Effector CD8-positive, alpha-beta T cell (primary cell): ENCODE measurements at places on chromosomes 1 and 21.

- no peak for DNase-seq
Observed at GRCh38 chr21:46080171-46081021, 17.5 kb upstream of the COL6A2 start.

DNA sequence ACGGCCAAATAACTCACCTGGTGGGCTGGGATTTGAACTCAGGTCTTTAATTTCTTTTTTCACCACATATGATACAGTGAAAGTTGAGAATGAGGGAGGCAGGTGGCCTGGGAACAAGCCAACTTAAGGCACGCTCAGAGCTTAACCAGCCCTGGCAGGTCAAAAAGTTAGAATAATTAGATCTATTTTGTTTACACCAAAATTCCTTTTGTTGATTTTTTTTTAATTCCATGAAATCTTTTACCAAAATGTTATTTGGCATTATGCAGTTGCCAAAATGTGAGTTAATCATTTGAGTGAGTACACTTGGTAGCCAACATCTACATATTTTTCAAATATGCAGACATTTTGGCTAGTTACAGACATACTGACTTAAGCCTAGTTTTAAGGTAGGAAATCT is 36.8 kb downstream of the LHX8 start:
- no peak for DNase-seq

DNA sequence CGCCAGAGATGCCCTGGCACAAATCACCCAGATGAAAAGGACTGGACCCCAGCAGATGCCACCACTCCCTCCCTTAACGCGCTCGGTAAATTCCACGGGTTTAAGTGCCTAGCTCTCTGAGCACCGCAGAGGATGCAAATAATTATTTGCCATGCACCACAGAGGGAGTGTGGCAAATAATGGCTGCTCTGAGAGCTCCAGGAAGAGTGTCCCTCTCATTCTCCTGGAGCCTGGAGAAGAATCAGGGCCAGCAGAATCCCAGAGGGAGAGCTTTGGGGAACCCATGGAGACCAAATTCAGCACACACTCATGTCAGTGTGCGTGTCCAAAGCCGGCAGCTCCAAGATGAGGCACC is 667 bp downstream of the HHIPL2 start:
- DNase-seq: no peak

- no peak for DNase-seq
Observed at GRCh38 chr1:77742011-77742555, 17.6 kb downstream of the USP33 start.
